Right renal pelvis (tissue), 4 donors: ENCODE measurements at places on chromosomes 13 and 19. TPM values are rescaled to one million over a fixed set of nuclear protein-coding genes. Genes with fewer than 3 reads are reported as not detected.

NXNL1 gene
- not detected for polyA plus RNA-seq

PPM1N gene
- 0.25 TPM for polyA plus RNA-seq

GRCh38 chr13:108963846-108964600 is 334.6 kb downstream of the MYO16 start:
- no peak for DNase-seq

GRCh38 chr13:29845440-29846056 is 4.9 kb downstream of the UBL3 start:
- no peak for DNase-seq

DNA sequence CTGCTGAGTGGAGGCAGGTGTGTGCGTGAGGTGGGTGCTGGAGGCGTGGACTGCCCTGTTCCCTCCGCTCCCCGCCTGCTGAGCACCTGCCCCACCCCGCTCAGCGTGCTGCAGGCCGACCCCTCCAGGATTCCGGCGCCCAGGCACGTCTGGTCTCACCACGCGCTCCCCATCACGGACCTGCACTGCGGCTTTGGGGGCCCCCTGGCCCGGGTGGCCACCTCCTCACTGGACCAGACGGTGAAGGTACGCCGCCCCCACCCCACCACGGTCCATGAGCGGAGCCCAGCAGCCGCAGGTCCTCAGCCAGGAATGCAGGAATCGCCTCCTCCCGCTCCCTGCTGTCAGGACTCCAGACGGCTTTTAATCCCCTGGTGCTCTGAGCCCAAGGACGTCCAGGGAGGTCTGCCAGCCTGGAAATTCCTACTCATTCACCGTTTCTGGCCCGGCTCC is 6.0 kb downstream of the WDR18 start:
- no peak for DNase-seq

DNA sequence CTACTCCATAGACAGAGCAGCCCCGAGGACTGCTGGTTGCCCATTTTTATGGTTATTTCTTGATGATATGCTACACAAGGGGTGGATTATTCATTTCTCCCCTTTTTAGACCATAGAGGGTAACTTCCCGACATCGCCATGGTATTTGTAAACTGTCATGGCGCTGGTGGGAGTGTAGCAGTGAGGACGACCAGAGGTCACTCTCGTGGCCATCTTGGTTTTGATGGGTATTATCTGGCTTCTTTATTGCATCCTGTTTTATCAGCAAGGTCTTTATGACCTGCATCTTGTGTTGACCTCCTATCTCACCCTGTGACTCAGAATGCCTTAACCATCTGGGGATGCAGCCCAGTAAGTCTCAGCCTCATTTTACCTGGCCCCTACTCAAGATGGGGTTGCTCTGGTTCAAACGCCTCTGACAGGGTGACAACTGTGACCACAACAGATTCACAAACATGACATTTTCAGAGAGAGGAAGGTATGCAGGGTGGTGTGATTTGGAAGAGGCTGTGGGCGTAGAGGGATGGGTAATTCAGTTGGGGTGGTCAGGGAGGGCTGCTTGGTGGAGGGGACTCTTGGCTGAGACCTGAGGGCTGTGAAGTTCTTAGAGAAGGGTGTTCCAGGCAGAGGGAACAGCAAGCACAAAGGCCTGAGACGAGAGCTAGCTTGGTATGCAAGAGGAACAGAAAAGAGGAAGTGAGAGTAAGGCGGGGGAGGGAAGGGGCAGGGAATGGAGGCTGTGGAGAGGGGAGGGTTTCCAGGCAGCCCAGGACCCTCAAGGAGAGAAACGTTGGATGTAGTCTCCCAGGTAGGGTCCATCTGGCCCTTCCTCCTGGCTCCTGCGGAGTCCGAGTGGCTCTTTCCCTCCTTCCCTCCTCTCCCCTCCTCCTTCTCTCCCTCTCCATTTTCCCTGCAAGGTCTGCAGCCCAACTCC is 23.5 kb downstream of the FAM187B start:
- no peak for DNase-seq

PCSK4 gene
- 3.4 TPM for polyA plus RNA-seq

GRCh38 chr13:21957833-21958232 is 287.0 kb downstream of the FGF9 start:
- no peak for DNase-seq

CPAMD8 gene
- polyA plus RNA-seq: 45.3 TPM

GRCh38 chr13:71338070-71338469 is 528.9 kb downstream of the DACH1 start:
- DNase-seq: no peak

DNA sequence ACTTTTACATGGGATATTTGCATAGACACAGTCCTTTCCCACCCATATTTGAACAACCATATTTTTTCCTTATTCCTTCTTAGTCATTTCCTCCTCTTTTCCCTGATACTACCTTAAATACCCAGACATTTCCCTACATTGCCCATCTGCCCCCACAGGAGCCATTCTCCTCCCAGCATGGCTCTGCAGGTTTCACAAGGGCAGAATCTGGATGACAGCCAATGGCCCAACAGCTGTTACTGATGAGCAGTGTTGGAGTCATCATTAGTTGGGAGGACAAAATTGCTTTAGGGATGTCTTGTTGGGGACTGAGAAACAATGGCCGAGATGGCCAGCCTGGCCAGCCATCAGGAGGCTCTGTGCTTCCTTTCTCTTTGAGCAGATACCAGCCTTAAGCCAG is 209.5 kb downstream of the KLF5 start:
- DNase-seq: no peak

DNA sequence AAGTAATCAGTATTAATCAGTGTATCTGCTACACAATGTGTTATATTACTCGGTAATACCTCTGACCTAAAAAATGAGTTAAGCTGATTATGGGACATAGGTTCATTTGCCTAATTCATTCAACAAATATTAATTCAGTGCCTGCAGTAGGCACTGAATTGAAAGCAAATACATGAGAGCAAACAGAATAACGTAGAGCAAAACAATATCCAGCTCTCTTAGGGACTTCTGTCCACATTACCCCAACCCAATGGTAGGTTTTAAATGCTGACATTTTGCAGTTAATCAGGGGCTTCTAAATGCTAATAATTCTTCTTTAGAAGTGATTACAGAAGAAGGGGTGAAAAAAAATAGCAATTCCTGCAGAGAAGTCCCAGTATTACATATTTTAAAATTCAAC is 4.9 kb downstream of the RCBTB2 start:
- no peak for DNase-seq

DNA sequence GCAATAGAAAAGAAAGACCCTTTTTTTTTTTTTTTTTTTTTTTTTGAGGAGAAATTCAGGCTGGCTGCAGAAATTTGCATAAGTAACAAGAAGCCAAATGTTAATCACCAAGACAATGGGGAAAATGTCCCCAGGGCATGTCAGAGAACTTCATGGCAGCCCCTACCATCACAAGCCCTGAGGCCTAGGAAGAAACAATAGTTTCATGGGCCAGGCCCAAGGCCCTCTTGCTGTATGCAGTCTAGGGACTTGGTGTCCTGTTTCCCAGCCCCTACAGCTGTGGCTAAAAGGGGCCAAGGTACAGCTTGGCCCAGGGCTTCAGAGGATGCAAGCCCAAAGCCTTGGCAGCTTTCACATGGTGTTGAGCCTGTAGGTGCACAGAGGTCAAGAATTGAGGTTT is 88.4 kb upstream of the TPP2 start:
- DNase-seq: no peak

OR7A5 gene
- 0.04 TPM for polyA plus RNA-seq

- DNase-seq: no peak
These were observed 316.8 kb upstream of the KLF12 start for GRCh38 chr13:74450964-74451363.

DNA sequence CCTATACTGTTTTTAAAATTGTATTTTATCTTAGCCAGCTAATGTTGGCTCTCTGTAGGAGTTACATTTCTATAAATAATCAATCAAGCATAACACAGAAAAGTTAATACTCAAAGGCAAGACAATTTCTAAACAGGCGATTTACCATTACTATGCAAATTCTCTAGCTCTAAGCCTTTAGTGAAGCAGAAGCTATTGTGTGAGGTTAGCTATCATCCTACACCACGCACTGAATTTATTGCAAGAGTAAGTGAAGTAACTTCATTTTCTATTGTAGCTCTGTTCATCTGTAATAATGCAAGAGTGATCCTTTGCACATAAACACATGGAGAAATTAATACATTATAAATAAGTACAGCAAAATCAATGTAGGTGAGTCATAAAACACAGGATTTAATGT is 439.3 kb downstream of the PCDH9 start:
- DNase-seq: no peak

DNA sequence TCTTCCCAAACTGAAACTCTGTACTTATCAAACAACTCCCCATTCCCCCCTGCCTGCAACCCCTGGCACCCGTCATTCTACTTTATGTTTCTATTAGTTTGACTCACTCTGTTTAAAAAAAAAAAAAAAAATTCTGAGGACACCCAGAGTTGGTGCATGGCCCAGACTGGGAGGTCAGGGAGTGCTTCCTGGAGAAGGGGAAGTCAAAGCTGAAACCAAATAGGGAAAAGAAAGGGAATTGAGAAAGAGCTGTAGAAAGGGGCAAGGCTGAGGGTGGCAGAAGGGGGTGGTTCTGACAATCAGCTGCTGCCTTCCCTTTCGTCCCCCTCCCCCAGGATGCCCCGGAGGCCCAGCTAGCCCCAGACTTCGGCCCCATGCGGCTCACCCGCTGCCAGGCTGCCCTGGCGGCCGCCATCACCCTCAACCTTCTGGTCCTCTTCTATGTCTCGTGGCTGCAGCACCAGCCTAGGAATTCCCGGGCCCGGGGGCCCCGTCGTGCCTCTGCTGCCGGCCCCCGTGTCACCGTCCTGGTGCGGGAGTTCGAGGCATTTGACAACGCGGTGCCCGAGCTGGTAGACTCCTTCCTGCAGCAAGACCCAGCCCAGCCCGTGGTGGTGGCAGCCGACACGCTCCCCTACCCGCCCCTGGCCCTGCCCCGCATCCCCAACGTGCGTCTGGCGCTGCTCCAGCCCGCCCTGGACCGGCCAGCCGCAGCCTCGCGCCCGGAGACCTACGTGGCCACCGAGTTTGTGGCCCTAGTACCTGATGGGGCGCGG is 9.0 kb upstream of the STRN4 start:
- no peak for DNase-seq

DNA sequence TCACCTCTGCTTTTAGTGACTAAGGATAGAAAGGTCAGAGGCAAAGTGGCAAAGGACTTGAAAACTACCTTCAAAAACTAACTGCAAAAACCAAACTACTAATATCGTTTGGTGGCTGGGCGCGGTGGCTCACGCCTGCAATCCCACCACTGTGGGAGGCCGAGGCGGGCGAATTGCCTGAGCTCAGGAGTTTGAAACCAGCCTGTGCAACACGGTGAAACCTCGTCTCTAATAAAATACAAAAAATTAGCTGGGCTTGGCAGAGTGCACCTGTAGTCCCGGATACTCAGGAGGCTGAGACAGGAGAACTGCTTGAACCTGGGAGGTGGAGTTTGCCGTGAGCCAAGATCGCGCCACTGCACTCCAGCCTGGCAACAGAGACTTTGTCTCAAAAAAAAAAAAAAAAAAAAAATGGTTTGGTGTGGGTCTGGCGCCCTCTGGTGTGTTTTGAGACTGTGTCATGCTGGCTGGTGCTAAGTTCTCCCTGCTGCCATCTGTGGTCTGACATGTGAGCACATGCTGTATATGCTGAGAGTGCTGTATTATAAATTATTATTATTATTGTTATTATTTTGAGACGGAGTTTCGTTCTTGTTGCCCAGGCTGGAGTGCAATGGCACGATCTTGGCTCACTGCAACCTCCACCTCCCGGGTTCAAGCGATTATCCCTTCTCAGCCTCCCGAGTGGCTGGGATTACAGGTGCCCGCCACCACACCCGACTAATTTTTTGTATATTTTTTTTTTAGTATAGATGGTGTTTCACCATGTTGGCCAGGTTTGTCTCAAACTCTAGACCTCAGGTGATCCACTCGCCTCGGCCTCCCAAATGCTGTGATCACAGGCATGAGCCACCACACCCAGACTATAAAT is 36.0 kb upstream of the RNF17 start:
- DNase-seq: peak; percentile 67

- no peak for DNase-seq
These were observed 6.6 kb upstream of the DHDH start for GRCh38 chr19:48926909-48927308.

B9D2 gene
- 6.2 TPM for polyA plus RNA-seq

- no peak for DNase-seq
These were observed 389.9 kb upstream of the PCDH9 start for GRCh38 chr13:67619995-67620380.
